Stromal cell of bone marrow (primary cell): ENCODE measurements at places on chromosomes 16 and 17.
A peak's percentile ranks its signal among the peaks of the same experiment; 100 is the strongest.

DNA sequence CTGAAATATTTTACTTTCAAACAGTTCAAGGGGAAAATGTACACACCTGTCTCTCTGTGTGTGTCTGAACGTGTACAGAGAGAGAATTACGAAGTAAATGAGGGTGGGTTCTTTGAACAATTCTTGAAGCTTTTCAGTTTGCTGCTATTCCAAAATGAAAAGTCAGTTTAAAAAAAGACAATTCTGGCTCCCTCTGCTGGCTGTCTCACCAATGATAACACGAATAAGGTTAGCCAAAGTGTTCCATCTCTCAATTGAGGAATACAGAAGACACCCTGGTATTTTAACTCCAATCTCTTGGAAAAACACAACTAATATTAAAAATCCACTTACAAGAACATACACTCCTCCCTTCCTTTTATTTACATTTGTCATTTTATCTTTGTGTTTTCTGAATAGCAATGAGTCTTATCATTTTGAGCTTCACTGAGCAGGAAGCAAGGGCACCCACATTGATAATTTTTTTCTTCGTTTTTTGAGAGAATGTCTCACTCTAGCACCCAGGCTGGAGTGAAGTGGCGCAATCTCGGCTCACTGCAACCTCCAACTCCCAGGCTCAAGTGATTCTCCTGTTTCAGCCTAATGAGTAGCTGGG, 20.5 kb downstream of the EFTUD2 start:
- peak; percentile 19 for DNase-seq

DNA sequence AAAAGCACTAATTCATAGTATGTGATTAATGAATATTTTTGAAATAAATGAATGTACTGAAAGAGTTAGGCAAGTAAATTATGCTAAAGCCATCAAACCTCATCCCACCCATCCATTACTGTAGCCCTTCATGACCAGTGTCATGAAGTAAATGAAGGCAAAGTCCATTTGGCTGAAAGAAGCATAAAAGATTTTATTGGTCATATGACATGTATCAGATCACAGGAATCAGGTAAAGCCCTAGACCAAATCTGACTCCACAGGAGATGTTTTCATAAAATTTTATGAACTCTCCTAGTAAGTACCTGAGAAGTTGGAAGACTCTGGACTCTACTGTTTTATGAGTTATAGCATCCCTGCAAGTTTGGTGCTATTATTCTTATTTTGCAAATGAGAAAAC, 213.5 kb downstream of the TMEM114 start:
- no peak for DNase-seq

GRCh38 chr17:17621254-17621653, 29.7 kb upstream of the PEMT start:
- no peak for DNase-seq

GRCh38 chr17:1966274-1967086, 58.7 kb downstream of the RTN4RL1 start:
- no peak for DNase-seq

DNA sequence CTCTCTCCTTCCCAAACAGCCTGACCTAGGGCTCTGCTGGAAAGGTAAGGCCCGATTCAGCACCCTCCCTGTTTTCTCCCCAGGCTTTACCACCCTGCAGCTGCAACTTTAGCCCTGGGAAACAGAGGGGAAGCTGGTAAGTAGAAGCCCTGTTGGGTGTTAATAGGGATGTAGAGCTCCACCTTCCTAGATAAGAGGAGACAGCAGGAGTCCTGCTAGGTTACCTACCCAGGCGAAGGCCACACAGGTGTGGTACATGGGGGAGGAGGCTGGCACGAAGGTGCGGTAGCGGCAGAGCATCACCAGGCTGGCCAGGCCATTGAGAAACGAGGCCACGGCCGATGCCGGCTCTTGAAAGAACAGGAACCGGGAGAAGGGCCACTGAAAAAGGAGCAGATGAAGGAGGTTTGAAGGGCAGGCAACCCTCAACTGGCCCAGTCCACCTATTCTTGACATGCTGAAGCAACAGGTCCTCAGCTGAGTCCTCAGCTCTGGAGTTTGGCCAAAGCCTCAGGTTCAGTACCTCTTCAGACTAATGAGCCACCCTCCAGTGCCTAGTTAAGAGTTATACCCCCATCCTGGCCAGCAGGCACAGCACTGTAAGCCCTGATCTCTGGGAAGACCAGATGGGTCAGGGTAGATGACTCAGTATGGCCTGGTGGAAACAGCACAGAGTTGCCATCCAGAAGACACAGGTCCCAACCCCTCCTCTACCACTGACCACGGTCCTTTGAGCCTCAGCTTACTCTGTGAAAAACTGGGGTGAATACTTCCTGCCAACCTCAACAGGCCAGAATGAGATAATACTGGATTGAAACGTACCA, 3.3 kb downstream of the PGAP3 start:
- no peak for DNase-seq

- no peak for DNase-seq
These were observed 29.6 kb upstream of the HNF1B start for GRCh38 chr17:37774504-37774903.

DNA sequence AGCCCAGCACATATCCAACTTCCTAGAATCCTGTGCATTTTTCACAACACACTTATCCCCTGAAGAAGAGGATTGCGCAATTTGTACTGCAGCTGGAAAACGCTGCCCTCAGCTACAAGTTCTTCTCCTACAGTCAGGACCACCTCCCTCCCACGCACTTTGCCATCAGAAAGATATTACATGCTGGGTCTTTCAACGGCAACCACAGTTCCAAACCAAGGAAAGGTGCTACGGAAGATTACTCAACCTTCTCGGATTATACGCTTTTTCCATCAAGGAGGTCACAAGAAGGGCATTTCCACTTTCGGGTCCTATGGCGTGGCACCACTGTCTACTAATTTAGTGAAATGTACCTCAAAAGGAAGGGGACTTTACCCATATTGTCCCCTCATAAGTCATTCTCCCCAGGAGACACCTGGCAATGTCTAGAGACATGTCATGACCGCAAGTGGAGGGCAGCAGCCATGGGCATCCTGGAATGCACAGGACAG, 35.2 kb downstream of the USP7 start:
- no peak for DNase-seq

DNA sequence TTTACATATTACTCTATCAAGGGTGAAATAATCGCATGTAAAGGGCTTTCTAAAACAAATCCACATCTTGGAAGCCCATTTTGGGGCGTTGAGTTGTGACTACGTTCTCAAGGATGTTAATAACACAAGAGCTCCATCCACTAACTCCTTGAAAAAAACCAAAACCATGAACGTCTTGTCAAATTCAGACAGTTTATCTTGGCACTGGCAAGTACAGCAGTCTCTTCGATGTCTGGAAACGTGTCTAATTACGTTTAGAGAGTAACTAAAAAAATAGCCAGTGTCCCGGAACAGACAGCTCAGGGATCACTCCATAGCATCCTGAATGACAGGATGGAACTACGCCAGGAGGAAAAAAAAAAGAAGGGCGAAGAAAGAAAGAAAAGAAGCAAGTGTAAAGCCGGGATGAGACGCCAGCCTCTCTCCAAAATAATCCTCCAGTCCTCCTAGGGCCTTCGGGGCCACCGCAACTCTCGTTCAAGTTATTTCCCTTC, 954 bp downstream of the MYO1D start:
- no peak for DNase-seq

- DNase-seq: peak; percentile 64
These were observed 33.2 kb downstream of the CYTH1 start for GRCh38 chr17:78748730-78749317.

GRCh38 chr16:88316941-88317612, 65.7 kb upstream of the ZNF469 start:
- no peak for DNase-seq

GRCh38 chr17:29574732-29575510, 6.4 kb downstream of the TP53I13 start:
- no peak for DNase-seq

DNA sequence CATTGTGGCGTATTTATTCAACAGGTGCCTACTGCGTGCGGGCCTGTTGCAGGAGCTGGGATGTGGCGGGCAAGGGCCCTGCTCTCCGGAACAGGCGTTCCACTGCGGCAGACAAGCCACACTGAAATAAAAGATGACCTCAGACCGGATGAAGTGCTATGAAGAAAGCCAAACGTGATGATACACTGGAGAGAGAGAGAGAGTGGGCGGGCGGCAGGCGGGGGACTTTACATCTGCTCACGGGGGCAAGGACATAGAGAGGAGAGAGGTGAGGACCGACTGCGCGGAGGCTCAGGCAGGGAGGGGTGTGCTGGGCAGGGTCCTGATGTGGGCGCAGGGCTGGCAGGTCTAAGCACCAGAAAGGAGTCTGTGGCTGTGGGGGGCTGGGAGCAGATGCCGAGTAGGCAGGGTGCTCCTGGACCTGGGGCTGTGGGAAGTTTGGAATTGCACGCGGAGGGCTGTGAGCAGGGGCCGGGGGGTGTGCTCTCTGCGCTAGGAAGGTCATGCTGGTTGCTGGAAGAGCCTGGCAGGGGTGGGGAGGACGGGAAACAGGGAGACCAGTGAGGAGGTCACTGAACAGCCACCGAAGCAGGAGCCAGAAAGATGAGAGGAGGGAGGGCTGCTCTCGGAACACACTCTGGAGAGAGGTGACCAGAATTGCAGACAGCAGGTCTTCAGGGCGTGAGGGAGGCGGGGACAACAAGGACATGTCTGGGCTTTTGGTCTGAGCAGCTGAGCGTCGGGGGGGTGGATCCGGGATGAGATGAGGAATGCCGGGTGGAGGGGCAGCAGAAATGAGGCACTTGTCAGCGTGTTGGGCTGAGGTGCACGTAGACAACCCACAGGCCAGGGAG, 9.9 kb downstream of the MXRA7 start:
- DNase-seq: peak; percentile 73

- DNase-seq: no peak
These were observed 49.1 kb upstream of the TANC2 start for GRCh38 chr17:62916684-62917571.

DNA sequence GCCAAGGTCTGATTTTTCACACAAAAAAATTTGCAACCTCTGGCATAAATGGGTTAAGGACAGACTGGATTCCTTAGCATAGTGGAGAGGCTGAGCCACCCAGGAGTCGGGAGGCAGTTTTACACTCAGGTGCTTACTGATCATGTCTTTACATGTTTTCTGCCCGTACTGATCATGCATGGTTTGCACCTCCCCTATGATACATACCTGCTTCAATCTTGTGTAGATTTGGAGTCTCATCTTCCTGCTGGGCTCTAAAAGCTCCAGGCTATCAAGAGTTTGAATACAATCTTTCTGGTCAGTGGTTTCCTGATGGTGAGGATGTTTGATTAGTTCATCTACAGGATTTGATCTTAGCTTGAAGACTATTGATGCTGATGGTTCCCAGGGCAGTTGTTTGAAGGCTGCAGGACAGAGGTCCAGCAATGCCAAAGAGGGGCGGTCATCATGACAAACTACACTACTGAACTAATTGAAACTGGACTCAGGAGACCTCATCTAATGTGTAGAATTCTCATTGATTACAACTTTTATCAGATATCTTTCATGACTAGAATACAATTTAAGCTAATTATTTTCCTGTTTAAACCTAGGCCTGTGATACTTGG, 6.9 kb downstream of the C1QBP start:
- no peak for DNase-seq

DNA sequence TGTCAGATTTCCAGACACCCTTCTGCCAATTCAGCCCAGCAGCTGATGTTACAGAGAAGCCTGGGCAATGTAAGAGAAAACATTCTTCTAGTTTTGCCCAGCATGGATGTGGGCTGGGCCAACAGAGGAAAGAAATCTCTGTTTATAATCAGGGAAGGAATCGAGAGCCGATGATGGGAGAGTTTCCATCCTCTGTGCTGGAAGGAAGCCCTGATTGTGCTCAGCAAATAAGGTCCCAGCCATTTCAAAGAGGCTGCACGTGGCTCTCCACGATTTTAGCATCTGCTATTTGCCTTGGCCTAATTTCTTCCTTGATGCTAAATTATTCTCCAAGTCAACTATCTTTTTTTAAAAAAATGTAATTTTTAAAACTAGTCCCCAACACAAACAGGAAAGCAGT, 70.0 kb downstream of the IRX6 start:
- peak; percentile 10 for DNase-seq

- DNase-seq: no peak
These were observed 7.0 kb downstream of the XYLT2 start for GRCh38 chr17:50352693-50353599.

- no peak for DNase-seq
These were observed 1550.3 kb downstream of the CDH8 start for GRCh38 chr16:60485872-60486489.

DNA sequence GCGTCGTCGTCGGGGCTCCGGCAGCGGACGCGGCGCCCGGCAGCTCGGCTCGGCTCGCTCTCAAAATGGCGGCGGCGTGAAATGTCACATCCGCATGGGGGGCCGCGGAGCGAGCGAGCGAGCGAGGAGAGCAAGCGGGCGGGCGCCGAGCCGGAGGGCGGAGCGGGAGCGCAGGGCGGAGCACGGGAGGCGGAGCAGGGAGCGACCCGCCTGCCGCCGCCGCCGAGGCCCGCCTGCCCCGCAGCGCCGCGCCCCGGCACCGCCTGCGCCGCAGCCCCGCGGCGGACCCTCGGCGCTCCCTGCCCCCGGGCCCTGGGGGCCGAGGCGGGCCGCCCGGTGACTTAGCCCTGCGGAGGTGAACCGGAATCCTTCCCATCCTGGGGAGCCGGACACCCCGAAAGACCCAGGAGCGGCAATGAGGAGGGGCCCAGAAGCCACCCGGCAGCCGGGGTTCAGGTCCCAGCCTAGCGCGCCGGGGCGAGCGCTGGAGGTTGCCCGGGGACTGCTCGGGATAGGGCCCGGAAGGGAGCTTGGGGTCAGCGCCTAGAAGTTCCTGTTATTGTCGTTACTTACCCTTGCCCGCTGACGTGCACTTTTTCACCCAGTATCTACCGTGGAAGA, at the start of gene USP7:
TSS of gene USP7 (minus strand) at position 86 of the 621 bp plus-strand sequence. CDS start 621 bp downstream, outside the sequence.
- peak; percentile 82 for DNase-seq

DNA sequence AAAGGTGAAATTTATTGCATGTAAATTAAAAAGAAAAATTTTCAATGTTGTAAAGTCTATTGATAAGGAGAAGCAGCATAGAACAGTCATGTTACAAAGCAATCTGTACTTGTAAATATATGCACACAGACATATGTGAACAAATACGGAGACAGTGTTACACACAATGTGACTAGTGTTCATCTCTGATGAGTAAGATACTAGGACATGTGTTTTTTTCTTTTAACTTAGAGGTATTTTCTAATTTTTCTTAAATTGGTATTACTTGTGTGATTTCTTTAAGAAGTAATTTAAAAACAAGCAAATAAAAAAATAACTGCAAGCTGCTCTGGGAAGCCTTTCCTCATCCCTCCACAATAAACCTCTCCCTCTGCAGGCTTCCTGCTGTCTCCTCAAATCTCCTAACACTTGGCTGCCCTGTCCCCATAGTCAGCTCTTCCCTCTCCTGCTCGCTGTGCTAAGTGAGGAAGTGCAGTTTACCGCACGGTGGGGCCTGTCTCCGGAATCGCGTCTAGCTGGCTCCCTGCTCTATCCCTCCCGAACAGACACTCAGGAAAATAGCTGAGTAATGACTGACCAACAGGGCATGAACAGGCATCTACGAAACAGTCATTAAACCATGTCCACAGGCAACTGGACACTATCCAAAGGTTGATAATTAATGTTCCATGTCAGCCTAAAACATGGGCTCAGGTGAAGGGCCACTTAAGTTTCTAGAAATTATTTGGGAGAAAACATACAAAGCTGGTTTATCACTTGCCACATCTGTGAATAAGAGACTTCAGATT, 35.9 kb downstream of the CMTM4 start:
- peak; percentile 75 for DNase-seq
